ENCODE measurements at places on chromosomes 7 and 10.

DNA sequence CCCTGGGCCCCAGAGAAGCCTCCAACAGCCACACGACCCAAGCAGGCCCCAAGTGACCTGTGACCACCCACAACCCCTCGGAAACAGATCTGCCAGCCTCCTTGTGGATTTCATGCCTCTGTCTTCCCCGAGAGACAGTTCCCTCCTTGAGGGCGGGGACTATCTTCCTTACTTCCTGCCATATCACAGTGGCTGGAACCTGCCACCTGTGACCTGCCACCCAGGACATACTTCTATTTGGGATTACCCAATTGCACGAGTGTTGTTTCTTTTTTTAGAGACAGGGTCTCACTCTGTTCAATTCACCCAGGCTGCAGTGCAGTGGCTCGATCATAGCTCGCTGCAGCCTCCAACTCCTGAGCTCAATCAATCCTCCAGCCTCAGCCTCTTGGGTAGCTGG, 25.9 kb downstream of the TNRC18 start:
- DNase-seq, result no peak

DNA sequence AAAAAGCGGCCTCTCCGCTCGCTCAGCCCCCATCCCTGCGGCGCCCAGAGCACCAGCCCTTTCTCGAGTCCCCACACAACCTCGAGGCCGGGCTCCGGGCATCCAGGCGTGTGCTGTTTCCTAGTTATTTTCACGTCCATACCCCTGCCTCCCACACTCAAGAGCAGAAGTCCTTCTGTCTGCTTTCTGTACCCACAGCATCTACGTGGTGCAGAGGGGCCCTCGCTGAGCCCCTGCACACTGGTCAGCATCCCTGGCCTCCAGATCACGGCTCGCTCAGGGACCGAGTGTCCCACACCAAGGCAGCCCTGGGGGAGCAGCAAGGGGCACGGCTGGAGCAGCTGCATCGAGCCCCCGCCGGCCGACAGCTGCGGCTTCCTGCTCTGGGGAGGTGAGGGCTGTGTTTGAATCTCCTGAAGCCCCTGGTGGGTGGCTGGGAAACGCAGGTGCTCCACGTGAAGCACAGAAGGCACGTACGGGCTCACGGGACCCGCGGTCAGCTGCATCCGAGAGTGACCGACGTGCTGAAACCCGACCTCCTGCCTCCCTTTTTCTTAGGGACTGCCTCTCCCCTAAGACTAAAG, 333.1 kb downstream of the DNAJB6 start:
- DNase-seq, result no peak

DNA sequence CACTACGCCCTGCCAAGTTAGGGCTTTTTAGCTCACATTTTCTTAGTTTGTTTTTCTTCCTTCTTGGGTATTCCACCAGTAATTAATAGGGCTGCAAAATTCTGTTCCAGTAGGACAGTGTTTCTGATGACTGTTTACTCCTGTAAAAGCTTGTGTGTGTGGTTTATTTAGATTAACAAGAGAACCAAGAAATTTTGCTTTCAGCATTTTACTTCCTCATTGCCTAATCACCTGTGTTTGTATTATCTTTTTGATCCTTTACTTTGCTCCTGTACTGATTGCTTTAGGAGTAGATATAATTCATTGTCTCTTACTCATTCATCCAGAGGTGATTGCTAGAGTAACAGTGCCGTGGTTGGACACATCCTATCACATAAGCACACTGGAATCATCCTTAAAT, 27.7 kb downstream of the TDRD1 start:
- no peak for DNase-seq

- peak; percentile 54 for DNase-seq
These were observed 43.6 kb downstream of the MINDY4 start for GRCh38 chr7:30814700-30815387.

DNA sequence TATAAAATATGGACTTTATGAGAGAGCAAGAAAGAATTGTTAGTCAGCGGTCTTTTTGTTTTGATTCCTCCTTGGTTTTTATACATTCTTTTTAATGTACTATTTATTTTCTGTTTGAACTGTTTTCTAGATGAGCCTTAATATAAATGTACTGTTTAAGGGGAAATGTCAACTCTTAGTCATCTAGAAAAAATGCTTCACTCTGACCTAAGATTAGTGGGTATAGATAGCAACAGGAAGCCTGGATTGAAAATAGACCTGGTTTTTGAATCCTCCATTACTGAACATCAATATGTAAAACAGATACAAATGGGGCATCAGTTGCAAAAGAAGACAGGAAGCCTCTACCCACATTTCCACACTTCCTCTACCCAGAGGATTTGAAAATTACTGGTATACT, 87.8 kb downstream of the CHRM2 start:
- DNase-seq, result peak; percentile 40

- DNase-seq, result no peak
These were observed 757.8 kb upstream of the KCND2 start for GRCh38 chr7:119515214-119515613.

DNA sequence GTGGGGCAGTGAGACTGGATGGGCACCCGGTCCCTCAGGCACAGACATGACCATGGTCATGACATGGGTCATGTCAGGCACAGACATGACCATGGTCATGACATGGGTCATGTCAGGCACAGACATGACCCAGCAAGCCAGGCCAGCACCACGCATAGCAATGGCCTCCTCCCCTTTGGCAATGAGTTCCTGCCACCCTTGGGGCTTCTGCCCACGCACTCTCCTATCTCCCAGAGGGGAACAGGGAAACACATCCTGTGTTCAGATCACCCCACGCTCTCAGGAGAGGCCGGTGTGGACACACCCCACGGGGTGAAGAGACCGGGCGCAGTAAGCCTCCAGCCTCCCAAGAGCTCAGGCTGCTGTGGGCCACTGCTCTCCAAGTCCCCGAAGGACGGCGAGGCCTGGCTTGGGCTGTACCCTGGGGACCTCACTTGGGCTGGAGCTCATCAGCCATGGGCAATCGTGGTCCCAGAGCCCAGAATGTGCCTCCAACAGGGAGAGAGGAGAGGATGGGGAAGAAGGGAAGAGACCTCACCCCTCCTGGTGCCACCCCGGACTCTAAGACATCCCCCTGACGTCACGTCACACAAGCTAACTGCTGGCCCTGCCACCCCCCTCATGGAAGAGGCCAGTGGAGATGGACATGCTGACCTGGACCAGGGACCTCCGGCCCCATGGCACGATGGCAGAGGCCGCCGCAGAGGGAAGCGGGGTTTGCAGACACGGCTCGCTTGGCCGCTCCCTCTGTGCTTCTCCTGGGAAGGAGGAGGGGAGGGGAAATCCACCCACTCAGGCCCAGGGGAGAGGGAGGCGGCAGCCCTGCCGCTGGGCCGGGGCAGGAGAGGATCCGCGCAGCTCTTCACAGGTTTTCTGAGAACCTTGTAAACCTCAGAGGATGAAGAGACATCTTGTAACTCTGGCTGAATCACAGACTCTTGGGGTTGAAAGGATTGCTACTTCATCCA, 269.6 kb downstream of the ELFN1 start:
- DNase-seq, result no peak

DNA sequence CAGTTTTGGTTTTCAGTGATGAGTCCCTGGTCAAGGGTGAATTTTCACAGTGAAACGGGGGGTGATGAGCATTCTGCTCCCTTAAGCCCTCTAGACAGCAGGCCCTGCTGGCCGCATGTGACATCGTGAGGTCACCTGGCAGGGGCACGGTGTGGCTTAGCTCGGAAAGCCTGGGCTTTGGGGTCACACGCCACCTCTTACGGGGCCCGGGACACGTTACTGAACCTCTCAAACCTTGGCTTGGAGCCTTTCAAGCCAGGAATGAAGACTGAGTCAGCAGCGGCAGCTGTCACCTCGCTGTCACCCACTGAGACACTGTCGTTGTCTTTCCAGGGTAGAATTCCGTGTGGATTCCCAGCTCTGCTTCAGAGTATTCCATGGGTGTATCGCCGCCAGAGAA, 4.1 kb downstream of the GET4 start:
- no peak for DNase-seq

DNA sequence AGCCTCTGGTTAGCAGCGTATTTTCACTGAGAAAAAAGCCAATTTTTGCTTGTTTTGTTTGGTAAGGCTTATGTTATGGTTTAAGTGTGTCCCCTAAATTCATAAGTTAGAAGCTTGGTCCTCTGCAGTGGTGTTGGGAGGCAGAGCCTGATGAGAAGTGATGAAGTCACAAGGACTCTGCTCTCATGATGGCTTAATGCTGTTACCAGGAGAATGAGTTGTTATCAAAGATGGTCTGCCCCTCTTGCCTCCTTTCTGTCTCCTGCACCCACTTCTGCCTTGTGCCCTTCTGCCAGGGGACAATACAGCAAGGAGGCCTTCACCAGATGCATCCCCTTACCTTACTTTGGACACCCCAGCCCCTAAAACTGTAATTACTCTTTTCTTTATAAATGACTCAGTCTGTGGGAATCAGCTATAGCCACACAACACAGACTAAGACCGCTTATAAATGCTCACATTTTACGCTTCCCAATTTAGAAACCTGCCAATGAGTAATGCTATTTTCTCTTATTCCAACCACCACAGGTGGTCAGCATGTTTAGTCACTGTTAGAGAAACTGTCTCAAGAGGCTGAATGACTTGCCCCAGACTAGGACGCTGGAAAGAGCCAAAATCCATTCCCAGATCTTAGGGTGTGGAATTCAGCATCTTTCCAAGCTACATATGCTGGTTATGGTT, 6.1 kb upstream of the PKD1L1 start:
- DNase-seq, result peak; percentile 69

- no peak for DNase-seq
These were observed 30.7 kb downstream of the ERCC6 start for GRCh38 chr10:49508249-49508648.

GRCh38 chr10:84356928-84357327, 28.5 kb downstream of the CCSER2 start:
- DNase-seq, result no peak

- DNase-seq, result no peak
These were observed 43.2 kb upstream of the GDF10 start for GRCh38 chr10:47256751-47257336.

GRCh38 chr10:26839966-26840627, 20.7 kb downstream of the ABI1 start:
- DNase-seq, result peak; percentile 95

GRCh38 chr10:67804395-67804678, 33.7 kb downstream of the DNAJC12 start:
- DNase-seq, result no peak

DNA sequence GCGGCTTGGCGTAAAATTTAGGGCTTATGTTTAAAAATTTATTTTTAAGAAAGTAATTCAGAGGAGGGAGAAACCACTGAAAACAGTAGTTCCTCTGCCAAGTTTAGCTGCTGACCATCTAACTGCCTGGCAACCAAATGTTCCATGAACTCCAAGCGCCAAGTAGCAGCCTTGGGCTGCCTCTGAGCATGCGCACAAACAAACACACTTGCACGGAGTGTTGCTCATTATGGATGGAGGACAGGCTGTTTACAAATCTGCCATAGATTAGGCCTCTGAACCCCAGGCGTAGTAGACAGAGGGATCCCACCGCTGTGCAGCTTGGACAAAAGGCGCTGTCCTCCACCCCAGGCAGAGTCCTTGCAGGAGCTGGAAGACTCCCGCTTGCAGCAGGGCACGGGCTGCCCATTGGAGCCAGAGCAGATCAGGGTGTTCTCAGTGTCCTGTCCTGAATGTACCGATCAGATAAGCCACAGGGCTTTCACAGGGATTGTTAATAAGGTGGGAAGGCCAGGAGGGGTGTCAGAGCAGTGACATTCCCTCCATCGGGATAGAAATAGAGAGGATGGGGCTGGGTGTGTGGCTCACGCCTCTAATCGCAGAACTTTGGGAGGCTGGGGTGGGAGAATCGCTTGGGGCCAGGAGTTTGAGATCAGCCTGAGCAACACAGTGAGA, 47.7 kb upstream of the LYZL1 start:
- DNase-seq, result peak; percentile 22

DNA sequence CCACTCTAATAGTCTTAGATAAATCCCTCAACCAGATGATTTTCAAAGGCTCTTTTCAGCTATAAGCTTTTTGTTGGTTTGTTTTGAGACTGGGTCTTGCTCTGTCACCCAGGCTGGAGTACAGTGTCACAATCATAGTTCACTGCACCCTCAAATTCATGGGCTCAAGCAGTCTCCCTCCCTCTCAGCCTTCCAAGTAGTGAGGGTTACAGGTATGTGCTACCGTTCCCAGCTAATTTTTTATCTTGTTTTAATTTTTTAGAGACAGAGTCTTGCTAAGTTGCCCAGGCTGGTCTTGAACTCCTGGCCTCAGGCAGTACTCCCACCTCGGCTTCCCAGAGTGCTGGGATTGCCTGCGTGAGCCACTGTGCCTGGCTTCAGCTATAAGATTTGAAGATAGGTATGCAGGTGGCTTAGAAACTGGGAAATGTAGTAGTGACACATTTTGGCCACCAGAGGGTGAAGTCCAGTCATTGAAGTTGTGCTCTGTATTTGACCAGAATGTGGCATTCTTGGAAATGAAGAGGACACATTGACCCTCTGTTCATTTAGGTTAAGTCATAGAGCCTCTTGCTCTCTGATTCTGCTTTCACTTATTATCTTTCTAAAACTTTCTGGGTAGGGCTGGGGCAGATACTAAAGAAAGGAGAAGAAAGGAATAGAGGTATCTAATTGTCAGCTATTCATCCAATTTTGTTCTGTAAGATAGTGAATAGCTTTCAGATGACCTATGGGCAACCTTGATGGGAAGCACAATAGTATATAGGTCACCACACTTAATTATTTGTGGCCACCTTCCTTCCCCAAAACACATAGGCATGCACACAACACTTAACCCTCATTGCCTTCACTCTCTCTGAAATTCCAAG, 36.0 kb downstream of the R3HCC1L start:
- peak; percentile 49 for DNase-seq

DNA sequence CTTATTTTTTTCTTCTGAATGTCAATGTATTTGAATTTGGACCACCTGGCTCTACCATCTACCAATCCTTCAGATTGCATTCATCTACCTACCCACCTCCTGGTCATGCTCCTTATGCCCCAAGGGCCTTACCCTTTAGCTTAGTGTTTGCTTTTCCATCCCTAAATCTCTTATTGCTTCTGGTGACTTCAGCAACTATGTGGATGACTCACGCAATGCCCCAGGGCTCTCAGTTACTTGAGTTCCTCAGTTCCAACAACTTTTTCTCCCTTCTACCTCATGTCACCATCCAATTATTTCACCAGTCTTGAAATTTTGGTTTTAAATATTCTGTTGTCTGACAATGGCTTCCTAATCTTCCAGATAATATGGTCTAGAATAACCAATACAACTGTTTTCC, 118.9 kb downstream of the CFAP58 start:
- peak; percentile 45 for DNase-seq

- no peak for DNase-seq
These were observed 267.7 kb downstream of the MALRD1 start for GRCh38 chr10:19316204-19316870.

DNA sequence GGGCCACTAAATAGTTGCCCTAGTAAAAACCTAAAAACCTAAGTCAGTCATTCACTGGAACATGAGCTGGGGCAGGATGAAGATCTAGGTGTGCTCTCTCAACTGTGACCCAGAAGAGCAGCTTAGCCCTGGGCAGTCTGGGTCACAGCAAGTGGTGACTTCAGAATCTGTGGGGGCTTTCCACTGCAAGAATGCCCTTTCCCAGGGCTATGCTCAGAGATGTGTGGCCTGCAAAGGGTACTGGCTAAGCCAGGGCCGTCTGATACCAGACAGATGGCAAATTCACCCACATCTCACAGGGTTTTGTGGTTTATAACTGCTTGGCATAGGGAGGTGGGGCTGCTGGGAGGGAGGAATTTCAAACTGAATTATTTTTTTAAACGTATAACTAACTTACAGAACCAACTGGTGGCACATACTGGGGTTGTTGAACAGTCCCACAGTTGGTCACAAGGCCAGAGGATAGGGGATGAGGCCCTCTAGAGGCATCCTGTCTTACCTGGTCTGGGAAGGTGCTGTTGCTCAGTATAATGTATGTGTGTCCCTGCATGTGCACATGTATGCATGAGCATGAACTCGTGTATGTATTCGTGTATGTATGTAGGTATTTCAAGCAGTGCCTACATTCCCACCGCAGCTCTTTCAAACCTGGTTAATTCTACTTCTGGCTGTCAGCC, 63.2 kb downstream of the PRPF18 start:
- DNase-seq, result no peak

Measured in AG10803 (cell line).